HT1080 (cell line): ENCODE measurements at places on chromosomes 6 and 20. TPM values are rescaled to one million over a fixed set of nuclear protein-coding genes. Genes with fewer than 3 reads are reported as not detected.

The SPAG4 gene
- 0.30 and 0.59 TPM in 2 replicates for total RNA-seq

The ATG5 gene
- 39.7 and 44.9 TPM in 2 replicates for total RNA-seq

The DCDC2 gene
- 0.27 TPM in 1 of 2 replicates, not detected in the other for total RNA-seq

The LAMP5 gene
- not detected in 2 replicates for total RNA-seq

The RAD21L1 gene
- 0.17 and 0.59 TPM in 2 replicates for total RNA-seq

The SLPI gene
- total RNA-seq, result not detected in 2 replicates

The FILIP1 gene
- total RNA-seq, result 0.30 and 0.85 TPM in 2 replicates

The ABHD16B gene
- total RNA-seq, result not detected in 2 replicates

The PLA2G7 gene
- not detected in 2 replicates for total RNA-seq

The CDSN gene
- total RNA-seq, result not detected in 2 replicates

The UBE2C gene
- total RNA-seq, result 287 and 392 TPM in 2 replicates

The C2 gene
- total RNA-seq, result 0.13 TPM in 1 of 2 replicates, not detected in the other
